Uterus (tissue), 4 donors: ENCODE measurements at places on chromosomes 6 and 20. TPM values are rescaled to one million over a fixed set of nuclear protein-coding genes. Genes with fewer than 3 reads are reported as not detected.

The EPB41L1 gene
- 4.9 TPM for total RNA-seq

DNA sequence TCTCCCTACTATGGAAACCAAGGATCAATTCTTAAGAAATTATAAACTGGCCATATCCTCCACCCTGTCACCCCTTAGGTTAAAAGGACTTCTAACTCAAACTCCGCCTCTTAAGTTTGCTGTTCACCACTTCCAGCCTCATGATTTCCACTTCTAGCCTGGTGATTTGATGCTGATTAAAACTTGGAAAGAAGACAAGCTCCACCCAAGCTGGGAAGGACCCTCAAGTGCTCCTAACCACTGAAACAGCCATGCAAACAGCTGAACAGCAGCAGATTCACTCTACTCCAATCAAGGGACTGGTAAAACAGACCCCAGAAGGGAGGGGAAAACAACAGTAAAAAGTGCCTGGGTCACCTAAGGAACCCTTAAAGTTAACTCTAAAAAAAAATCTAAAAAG lies 10.3 kb downstream of the LCA5 start:
- no peak for DNase-seq

DNA sequence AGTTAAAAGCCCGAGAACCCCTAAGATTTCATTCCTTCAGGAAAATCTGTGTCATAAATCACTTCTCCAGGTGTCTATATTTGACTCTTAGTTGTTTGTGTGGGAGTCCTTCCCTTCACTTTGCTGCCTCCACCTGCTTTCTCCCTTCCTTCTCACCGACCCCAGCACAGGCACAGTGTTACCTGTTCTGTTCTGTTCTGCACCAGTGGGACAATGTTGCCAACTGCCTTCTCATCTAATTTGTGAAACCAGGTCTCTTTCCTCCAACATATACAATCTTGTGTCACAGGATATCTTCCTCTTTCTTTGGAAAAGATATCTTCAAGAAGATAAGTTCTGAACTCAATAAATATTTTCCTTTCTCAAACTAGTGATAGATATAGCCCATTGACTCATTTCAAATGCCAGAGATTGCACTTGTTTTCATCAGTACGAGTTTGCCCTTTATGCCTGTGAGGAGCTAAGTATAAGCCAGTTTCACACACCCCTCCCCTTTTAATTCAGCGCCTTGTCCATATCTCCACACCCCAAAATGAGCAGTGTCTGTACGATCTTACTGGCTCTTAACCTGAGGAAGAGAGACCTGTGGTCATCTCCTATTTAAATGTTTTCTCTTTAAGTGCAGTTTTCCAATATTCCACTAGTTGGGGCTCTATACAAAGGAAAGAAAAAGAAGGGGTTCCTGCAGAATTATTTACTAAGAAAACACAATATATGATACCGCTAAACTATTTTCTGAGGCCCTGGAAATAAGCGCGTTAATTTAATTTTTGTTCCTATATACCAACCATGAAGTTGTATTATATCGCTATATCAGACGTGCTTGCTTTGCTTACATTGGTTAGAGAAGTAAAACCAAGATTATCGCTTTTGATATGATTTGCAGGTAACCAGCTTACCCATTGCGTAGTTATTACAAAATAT lies 81.6 kb upstream of the PREP start:
- no peak for DNase-seq

The FILIP1 gene
- total RNA-seq: 23.1 TPM

The SYNDIG1 gene
- total RNA-seq: 2.8 TPM

- DNase-seq: no peak
Measured at GRCh38 chr6:167839343-167839742, 12.6 kb downstream of the AFDN start.

- DNase-seq: peak; percentile 28
Measured at GRCh38 chr6:32668226-32668747, 1.8 kb upstream of the HLA-DQB1 start.

GRCh38 chr20:38112261-38112929 lies 52.7 kb downstream of the TGM2 start:
- no peak for DNase-seq

GRCh38 chr6:87393026-87393622 lies 14.6 kb upstream of the CFAP206 start:
- DNase-seq: no peak

- no peak for DNase-seq
Measured at GRCh38 chr20:62923669-62924441, 2.5 kb downstream of the DIDO1 start.

DNA sequence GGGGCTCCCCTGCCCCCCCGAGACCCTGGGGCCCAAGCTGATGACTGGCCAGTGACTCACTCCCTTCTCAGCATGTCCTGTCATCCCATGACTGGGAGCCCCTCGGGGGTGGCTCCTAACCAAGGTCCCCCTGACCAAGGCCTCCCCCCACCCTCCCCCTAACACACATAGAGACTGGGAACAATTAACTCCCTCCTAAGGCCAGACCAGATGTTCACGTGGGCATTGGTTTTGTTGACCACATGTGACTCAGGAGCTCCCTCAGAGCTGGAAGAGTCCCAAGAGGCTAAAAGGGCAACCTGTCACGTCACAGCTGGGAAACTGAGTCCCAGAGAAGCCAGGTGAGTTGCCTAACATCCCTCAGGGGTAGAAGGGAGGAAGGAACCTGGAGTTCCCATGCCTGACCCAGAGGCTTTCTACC lies 10.6 kb upstream of the CCN5 start:
- no peak for DNase-seq

GRCh38 chr6:89518352-89519055 lies 85.6 kb downstream of the ANKRD6 start:
- DNase-seq: no peak

DNA sequence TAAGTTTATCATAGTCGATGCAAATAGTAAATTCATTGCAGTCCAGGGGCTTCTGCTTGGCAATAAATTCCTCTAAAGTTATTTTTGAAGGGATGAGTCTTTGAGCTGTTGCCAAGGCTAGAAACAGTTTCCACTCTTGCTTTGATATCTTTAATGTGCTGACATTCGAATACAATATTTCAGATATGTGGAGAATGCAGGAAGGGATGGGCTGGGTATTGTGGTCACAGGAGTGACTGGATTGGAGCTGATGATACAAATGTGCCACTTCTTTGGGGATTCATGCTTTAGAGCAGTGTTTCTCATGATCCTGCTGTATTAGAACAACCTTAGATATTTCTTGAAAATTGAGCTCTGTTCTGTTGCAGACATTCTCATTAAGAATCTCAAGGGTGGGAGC lies 139.0 kb downstream of the PRDM13 start:
- no peak for DNase-seq

The RGS17 gene
- total RNA-seq: 4.8 TPM

The CALHM4 gene
- not detected for total RNA-seq

The ZNF831 gene
- 3.1 TPM for total RNA-seq
